Osteocyte (in vitro differentiated cells): ENCODE measurements at places on chromosomes 6 and 20.

- H3K4me1 ChIP-seq, result no peaks in the 10 kb centered on the region
- no peak for DNase-seq
- no peak overlapping the region for H3K4me3 ChIP-seq
- H3K27me3 ChIP-seq, result peaks cover 14% of the 10 kb centered on the region
- no peaks in the 10 kb centered on the region for H3K36me3 ChIP-seq
- no peak overlapping the region for H3K27ac ChIP-seq
Measured at GRCh38 chr6:170261643-170262488, 29.0 kb downstream of the DLL1 start.

GRCh38 chr6:144325232-144325631, 40.1 kb downstream of the UTRN start:
- peaks cover 7% of the 10 kb centered on the region for H3K36me3 ChIP-seq
- peaks cover 52% of the 10 kb centered on the region for H3K4me1 ChIP-seq
- H3K4me3 ChIP-seq, result no peak overlapping the region
- H3K27ac ChIP-seq, result no peak overlapping the region
- H3K27me3 ChIP-seq, result no peaks in the 10 kb centered on the region

- DNase-seq, result no peak
- no peak overlapping the region for H3K27ac ChIP-seq
- H3K36me3 ChIP-seq, result no peaks in the 10 kb centered on the region
- H3K4me1 ChIP-seq, result no peaks in the 10 kb centered on the region
- no peak overlapping the region for H3K4me3 ChIP-seq
Measured at GRCh38 chr6:141618180-141618581, 514.5 kb upstream of the GJE1 start.

GRCh38 chr6:63764318-63764916, 128.8 kb downstream of the PHF3 start:
- H3K4me1 ChIP-seq, result no peaks in the 10 kb centered on the region
- H3K27me3 ChIP-seq, result peaks cover 51% of the 10 kb centered on the region
- no peak for DNase-seq
- H3K27ac ChIP-seq, result no peak overlapping the region
- H3K4me3 ChIP-seq, result no peak overlapping the region

DNA sequence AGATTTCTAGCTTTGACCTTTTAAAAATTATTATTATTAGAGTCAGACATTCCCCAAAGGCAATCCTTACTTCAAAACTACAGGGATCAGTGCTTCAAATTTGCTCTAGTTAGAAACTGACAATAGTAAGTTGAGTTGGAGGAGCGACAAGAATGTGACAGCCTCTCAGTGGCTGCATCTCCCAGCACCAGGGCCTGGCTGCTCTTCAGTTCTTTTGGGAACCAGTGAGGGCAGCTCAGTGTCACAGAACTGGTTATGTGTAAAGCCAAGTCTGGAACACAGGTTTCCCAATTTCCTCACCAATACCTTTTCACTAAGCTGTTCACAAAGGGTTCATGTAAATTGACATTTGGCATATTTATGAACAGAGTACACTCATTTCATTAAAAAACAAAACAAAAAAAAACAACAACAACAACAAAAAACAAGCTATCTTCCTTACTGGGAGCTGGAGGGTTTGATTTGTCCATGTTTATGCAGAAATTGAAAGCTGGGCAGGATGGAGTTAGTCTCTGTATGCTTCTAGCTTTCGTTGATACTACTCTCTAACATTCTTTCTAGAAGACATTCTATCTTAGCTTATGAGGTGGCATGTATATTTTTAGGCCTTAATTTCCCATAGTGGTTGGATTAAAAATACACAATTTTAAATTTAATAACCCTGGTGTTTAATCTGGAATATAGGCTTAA, 95.0 kb downstream of the SAMD5 start:
- no peak for DNase-seq
- peaks cover 23% of the 10 kb centered on the region for H3K4me1 ChIP-seq
- H3K27ac ChIP-seq, result no peak overlapping the region

- DNase-seq, result no peak
- no peaks in the 10 kb centered on the region for H3K36me3 ChIP-seq
- H3K27me3 ChIP-seq, result no peaks in the 10 kb centered on the region
- H3K4me3 ChIP-seq, result no peak overlapping the region
- H3K4me1 ChIP-seq, result no peaks in the 10 kb centered on the region
- no peak overlapping the region for H3K27ac ChIP-seq
Measured at GRCh38 chr20:53343448-53343847, 250.2 kb downstream of the ZNF217 start.

- H3K4me1 ChIP-seq, result peaks cover 46% of the 10 kb centered on the region
- H3K27ac ChIP-seq, result peak overlapping the region; percentile 74
- no peak overlapping the region for H3K4me3 ChIP-seq
- H3K36me3 ChIP-seq, result no peaks in the 10 kb centered on the region
Measured at GRCh38 chr6:19849196-19849595, 12.0 kb downstream of the ID4 start.

- DNase-seq, result no peak
- no peaks in the 10 kb centered on the region for H3K4me1 ChIP-seq
- H3K36me3 ChIP-seq, result no peaks in the 10 kb centered on the region
- peaks cover 44% of the 10 kb centered on the region for H3K27me3 ChIP-seq
- no peak within 1 kb of the TSS for H3K4me3 ChIP-seq
Measured at GRCh38 chr6:32666420-32667300, at the start of gene HLA-DQB1. Gene HLA-DQB1 (minus strand): TSS chr6:32666657. CDS start chr6:32666607, 50 bp downstream.

DNA sequence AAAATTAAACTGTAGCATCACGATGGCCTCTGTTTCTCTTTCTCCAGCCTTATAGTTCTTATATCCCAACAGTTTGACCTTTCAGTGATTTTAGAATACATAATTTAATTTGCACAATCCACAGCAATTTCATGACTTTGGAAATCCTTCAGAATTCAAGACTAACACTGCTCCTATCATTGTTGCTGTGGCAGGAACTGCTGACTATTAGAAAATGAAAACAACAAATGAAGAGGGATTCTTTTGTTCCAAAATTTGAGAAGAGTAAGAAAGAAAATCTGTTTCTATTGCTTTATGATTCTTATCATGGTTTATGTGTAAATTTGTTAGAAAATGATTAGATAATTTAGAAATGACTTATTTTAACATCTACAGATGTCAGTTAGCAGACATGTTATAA, 604.0 kb upstream of the ADGRB3 start:
- no peaks in the 10 kb centered on the region for H3K4me1 ChIP-seq
- H3K36me3 ChIP-seq, result no peaks in the 10 kb centered on the region
- DNase-seq, result no peak
- no peak overlapping the region for H3K4me3 ChIP-seq
- no peaks in the 10 kb centered on the region for H3K27me3 ChIP-seq
- no peak overlapping the region for H3K27ac ChIP-seq

GRCh38 chr6:85118233-85118632, 331.6 kb upstream of the NT5E start:
- H3K27me3 ChIP-seq, result peaks cover 6% of the 10 kb centered on the region
- no peaks in the 10 kb centered on the region for H3K4me1 ChIP-seq
- no peak for DNase-seq
- H3K27ac ChIP-seq, result no peak overlapping the region
- no peaks in the 10 kb centered on the region for H3K36me3 ChIP-seq
- H3K4me3 ChIP-seq, result no peak overlapping the region

DNA sequence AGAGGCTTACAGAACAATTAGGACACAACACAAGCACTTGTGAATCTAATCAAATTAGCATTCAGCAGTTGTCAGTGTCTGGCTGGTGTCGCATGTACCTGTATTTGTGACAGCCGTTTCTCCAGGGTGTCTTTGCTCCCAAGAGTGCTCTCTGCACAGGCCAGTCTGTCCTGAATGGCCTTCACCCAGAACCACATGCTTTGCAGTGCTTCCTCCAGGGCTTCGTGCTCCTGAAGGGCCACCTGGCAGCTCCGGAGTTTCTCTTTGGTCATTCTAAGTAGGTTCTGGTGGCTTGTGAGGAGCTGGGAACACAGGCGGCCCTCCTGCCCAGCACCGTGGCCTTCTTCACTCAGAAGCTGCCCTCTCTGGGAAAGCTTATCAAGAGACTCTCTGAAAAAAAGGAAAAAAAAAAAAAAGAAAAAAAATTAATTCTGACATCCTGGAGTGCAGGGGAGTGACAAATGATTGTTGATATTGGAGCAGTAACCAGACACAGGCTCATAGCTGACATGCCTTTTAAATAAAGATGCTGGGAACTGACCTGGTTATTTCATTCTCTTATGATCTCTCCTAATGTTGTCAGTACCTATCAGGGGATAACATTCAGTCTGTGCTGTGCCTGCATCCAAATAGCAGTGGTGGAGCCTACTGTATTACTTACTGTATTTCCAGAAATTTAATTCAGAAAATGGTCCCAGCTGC, 245.8 kb downstream of the SYNE1 start:
- peaks cover 20% of the 10 kb centered on the region for H3K4me1 ChIP-seq
- H3K27me3 ChIP-seq, result no peaks in the 10 kb centered on the region
- H3K4me3 ChIP-seq, result no peak overlapping the region
- DNase-seq, result no peak

DNA sequence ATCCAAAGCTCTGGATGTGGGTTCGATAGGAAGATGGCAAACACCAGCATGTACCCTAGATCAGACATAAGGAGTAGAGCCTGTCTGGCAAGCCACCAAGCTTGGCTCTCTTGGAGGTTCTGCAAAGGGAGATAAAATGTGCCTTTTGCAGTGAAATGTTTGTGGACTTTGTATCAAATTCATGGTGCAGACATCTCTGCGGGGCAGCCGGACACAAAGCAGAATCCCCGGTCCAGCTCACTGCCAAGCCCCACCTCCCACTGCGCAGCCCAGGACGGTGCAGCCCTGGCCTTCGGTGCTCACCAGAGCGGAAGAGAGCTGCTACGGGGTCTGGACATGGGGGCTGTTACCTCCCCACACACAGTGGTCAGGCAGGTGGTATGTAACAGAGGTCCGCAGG, 333.6 kb upstream of the JARID2 start:
- H3K4me1 ChIP-seq, result peaks cover 7% of the 10 kb centered on the region
- H3K36me3 ChIP-seq, result no peaks in the 10 kb centered on the region
- no peak overlapping the region for H3K27ac ChIP-seq
- H3K4me3 ChIP-seq, result no peak overlapping the region
- no peak for DNase-seq

GRCh38 chr6:170124150-170124549, 166.7 kb downstream of the DLL1 start:
- no peak overlapping the region for H3K27ac ChIP-seq
- no peaks in the 10 kb centered on the region for H3K36me3 ChIP-seq
- H3K27me3 ChIP-seq, result no peaks in the 10 kb centered on the region
- DNase-seq, result peak; percentile 49

DNA sequence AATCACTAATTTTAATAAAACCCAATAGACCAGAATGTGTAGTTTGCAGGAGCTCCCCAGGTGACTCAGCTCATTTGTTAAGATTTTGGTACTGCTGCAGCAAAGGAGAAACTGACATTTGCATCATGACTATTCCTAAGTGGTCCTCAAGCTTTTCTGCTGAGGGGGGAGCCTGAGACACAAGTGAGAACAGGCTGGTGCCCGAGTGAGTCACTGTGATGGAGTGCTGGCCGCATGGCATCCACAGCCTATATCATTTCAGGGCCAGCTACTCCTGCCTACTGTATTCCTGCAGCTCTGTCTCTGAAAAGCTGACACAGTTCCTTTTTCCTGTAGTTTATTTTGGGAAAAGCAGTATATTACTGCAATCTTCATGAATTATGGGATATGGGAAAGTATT, 113.7 kb upstream of the ENPP5 start:
- H3K36me3 ChIP-seq, result peaks cover 3% of the 10 kb centered on the region
- H3K4me3 ChIP-seq, result no peak overlapping the region
- no peak for DNase-seq
- no peaks in the 10 kb centered on the region for H3K4me1 ChIP-seq

- no peaks in the 10 kb centered on the region for H3K4me1 ChIP-seq
- peaks cover 58% of the 10 kb centered on the region for H3K27me3 ChIP-seq
- H3K27ac ChIP-seq, result no peak overlapping the region
- H3K36me3 ChIP-seq, result no peaks in the 10 kb centered on the region
- no peak overlapping the region for H3K4me3 ChIP-seq
- DNase-seq, result no peak
Measured at GRCh38 chr20:47941869-47942268, 156.6 kb upstream of the SULF2 start.

DNA sequence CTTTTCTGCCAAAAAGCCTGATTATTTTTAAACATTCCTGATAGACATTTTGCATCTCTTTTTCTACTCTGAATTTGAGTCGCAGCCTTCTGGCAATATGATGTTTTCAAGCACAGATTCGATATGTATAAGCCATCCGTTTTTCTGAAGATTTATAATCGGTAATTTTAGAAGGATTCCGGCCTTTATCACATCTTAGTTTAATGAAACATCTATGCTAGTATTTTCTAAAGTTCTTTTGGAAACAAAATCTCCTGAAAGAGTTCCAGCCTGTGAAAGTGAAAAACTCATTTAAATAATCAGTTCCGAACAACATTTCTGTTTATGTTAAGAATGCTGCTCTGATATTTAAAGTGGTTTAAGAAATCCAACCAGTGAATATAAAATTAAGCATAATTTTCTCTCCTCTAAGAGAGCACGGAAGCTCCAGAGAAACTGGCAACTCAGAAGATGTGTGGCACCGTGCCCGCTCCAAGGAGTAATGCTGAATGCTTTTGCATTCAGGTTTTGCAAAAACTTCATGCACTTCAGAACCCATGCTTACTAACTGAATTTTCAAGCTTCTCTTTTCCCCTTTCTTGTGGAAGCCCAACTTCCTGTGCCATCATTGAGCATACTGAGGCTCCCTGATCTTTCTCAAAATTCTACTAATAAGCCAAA, 20.7 kb downstream of the NDUFAF4 start:
- no peak overlapping the region for H3K27ac ChIP-seq
- no peaks in the 10 kb centered on the region for H3K4me1 ChIP-seq
- DNase-seq, result no peak
- H3K27me3 ChIP-seq, result peaks cover 33% of the 10 kb centered on the region

DNA sequence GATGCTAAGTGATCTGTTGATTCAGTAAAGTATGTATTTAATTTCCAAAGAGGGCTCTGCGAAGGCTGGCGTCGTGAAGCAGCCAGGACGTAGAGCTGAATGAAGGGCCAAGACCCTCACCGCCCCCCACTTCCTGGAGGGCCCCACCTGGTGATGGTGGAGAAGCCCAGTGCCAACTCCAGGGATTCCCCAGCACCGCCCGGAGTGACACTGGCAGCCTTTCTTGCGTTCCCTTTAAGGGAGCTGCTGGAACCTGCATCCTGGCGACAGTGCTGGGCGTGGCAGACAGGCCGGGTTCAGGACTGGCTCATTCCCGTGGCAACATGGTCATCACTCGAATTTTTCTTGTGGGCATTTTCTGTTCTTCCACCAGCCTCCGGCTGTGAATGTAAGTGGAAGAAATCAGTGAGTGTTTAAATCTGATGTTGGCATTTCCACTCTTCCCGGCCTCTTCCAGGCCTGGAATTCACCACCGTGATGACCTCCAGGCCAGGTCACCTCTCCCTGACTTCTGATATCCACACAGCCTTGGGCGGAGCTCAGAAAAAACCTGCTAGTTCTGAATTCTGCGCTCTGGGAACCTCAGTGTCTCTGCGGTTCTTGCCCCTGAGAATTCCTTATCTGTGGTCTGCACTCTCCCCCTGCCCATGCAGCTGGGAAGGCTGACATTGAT, 57.4 kb upstream of the DACT2 start:
- peaks cover 6% of the 10 kb centered on the region for H3K27me3 ChIP-seq
- no peak for DNase-seq
- H3K4me3 ChIP-seq, result no peak overlapping the region
- no peaks in the 10 kb centered on the region for H3K4me1 ChIP-seq
- no peak overlapping the region for H3K27ac ChIP-seq
- no peaks in the 10 kb centered on the region for H3K36me3 ChIP-seq
